ENCODE measurements at places on chromosomes 2 and 18.

DNA sequence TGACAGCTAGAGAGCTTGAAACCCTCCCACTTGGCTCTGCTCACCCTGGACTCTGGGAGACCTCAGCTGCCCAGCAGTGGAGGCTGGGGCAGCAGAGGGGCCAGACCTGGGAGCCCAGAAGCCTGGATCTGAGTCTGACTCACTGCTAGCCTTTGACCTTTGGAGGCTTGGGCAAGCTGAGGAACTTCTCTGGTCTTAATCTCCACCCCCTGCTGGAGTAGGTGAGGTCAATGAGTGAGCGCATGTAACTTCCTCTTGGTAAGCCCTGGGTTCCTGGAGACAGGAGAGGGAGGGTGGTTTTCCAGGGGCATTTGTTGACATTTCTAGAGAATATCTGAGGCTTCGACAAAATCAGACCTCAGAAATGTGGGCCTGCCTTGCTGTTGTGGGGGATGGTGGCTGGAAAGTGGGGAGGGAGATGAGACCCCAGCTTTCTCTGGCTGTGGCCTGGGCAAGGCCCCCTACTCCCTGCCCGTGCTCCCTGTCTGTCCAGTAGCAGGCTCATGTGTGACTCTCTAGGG lies 73.0 kb upstream of the YWHAQ start:
- DNase-seq = peak; percentile 81

- no peak for DNase-seq
Observed at GRCh38 chr2:174493549-174494331, 6.9 kb upstream of the GPR155 start.

GRCh38 chr2:106800976-106801655 lies 84.9 kb downstream of the ST6GAL2 start:
- no peak for DNase-seq

GRCh38 chr2:156704617-156705016 lies 268.4 kb downstream of the GPD2 start:
- no peak for DNase-seq

- no peak for DNase-seq
Observed at GRCh38 chr2:10331702-10332401, 29.1 kb downstream of the HPCAL1 start.

- no peak for DNase-seq
Observed at GRCh38 chr2:121910139-121910538, 154.7 kb downstream of the TSN start.

- DNase-seq = no peak
Observed at GRCh38 chr2:43285987-43286386, 59.6 kb upstream of the ZFP36L2 start.

DNA sequence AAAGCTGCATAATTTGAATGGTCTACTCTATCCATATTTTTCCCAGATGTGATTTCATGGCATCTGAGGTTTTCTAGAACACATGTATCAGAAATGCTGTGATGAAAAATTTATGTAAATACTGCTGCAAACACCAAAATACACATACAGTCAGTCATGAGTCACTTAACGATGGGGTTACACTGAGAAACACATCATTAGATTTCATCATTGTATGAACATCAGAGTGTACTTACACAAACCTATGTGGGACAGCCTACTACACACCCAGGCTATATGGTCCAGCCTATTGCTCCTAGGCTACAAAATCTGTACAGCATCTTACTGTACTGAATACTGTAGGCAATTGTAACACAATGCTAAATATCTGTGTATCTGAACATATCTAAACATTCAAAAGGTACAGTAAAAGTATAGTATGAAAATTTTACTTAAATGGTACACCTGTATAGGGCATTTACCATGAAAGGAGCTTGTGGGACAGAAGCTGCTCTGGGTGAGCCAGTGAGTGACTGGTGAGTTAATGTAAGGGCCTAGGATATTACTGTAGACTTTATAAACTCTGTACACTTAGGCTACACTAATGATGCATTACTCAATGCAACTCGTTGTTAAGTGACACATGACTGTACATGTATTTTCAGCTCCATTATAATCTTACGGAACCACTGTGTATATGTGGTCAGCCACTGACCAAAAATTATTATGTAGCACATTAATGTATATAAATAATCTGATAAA lies 33.5 kb downstream of the PNO1 start:
- DNase-seq = peak; percentile 21

GRCh38 chr2:75540994-75541393 lies 19.7 kb downstream of the EVA1A start:
- no peak for DNase-seq

GRCh38 chr18:79723036-79723435 lies 43.4 kb downstream of the CTDP1 start:
- no peak for DNase-seq

DNA sequence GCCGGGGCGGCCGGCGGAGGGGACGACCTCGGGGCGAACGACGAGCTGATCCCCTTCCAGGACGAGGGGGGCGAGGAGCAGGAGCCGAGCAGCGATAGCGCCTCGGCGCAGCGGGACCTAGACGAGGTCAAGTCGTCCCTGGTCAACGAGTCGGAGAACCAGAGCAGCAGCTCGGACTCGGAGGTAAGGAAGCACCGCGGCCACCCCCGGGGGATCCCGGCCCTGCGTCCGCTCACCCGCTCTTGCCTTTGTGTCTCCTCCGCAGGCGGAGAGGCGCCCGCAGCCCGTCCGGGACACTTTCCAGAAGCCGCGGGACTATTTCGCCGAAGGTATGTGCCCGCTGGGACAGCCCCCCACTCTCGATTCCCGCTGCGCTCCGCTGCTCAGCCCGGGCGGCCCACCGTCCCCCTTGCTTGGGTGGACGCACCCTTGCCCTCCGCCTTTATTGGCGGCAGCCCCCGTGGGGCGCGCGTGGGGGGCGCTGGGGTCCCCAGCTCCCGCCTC lies 611 bp downstream of the TCF7L1 start:
- no peak for DNase-seq

DNA sequence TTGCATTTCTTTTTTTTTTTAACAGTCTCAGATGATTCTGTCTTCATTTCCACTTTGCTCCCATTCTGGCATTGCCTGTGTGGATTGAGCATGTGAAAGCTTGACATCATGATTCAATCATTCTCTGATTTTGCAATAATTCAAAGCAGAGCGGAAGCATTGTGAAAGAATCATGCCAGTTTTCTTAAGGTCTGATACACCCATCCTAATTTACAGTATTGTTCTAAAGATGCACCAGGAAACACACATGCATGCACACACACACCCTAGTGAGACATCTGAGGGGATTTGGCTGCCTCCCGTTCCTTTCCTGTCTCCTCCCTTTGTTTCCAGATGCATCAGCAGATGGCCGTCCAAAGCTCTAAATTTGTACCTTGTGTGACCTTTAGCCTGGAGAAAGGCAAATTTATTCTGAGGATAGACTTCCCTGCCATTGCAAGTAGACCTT lies 97.3 kb downstream of the FMNL2 start:
- DNase-seq = no peak

DNA sequence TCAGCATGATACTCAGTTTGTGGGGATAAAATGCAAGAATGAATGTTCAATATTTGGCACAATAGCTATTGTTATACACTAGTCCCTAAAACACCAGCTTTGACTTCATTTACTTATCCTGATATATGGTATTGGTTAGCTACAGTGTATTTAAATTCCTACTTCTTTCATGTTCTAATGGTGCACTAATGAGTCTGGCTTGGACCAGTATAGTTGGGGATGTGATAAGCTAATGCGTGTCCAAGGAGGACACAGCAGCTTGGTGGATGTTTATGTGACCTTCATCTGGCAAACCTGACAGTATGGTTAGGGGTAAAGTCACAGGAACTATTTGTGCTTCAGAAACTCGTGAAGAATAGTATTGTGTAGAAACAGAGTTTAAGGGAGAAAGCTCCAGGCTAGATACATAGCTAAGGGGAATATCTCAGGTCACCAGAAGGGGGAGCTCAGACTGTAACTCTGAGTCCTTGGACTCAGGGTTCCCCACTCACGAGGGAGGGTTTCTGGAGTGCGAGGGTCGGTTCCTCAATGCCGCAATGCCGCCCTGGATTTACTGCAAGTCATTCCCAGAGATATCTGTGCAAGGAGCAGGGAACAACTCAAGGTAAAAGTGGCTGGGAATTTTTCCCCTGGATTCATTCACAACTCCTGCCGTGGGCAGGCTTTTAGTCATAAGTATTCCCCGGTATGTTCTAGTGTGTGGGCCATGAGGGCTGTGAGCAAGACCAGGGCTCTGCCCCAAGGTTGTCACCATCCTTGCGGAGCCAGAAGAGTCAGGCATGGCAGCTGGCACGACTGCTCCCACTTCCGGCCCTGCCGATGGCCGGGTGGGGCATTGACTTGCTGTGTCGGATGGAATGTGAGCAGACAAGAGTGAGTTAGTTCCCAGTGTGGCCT lies 14.5 kb downstream of the IL1R2 start:
- DNase-seq = no peak

DNA sequence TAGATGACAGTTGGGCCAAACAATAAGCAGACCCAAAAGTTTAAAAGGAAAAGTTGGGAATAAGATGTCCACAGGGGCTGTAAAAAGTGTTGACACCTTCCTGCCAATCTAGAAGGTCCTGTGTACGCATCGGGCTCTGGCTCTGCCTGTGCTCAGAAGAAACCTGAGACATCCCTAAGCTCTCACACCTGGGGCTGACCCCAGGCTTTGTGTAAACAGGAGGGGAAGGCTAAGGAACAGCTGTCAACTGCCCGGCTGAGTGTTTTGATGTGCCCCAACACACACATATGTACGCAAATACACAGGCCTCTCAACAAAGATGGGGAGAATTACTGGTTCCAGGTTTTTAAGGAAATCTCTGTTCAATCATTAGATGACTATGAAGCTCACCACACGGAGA lies 59.5 kb downstream of the TMEM131 start:
- no peak for DNase-seq

GRCh38 chr2:128367601-128368359 lies 49.1 kb upstream of the HS6ST1 start:
- DNase-seq = no peak

DNA sequence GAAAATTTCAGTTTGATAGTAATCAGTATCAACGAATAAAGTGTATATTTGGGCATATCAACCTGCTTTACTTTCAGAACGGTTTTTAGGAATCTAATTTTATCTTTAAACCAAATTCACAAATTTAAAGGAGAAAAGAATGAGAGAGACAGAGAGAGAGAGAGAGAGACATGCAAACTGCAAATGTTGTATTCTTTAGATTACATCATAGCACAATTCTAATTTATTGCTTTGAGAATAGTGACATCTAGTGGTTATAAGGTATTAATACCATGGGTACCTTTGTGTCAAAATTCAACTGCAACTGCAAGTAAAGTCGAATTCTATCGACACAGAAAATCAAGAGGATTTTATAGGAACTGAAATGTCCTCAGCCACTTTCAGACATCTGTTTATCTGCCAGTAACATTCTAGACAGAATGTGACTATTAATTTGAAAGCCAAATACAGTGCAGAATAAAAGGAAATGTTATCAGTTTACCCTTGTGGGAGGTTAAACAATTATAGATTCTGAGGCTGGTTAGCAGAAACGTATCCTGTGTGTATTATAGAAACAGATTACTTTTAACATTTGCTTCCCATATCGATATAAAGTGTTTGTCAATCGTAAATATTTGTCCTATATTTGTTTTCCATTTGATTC lies 529.8 kb upstream of the VRK2 start:
- DNase-seq = no peak

GRCh38 chr2:74221091-74221490 lies 22.7 kb downstream of the MTHFD2 start:
- DNase-seq = no peak

DNA sequence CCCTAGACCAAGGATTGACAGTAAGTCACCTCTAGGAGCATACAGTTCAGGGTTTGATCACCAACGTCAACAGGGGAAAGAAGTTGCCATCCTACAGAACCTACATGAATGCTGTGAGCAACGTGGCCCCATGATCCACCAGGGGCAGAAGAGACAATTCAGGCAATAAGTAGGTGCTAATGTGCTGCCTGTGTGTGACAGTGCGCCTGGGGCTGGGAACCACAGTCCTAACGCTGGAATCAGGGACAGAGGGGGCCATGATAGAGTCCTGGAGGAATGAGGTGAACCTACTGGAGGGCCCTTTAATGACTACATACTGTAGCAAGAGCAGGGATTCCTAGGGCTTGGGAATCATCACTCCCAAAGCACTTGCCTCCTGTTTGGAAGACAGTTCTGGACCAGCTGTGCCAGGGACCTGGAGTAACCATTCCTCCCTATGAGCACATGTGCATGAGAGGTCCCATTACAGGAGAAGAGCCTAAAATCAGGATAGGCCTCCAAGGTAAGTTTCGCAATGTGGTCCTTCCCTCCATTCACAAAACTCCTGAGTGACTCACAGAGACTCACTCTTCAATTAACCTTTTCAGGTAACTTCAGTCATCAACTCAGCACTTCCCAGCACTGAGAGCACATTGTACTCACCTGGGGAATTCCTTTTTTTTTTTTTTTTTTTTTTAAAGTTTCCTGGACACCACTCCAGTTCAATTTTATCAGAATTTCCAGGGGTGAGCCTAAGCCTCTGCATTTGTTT lies 214.0 kb downstream of the TMEM163 start:
- no peak for DNase-seq

GRCh38 chr2:179441551-179441950 lies 176.9 kb upstream of the SESTD1 start:
- DNase-seq = no peak

GRCh38 chr2:70935468-70936164 lies at the start of gene ATP6V1B1:
Gene ATP6V1B1, plus strand, starts transcription at chr2:70935900. Its CDS starts 55 bp downstream, at chr2:70935955.
- no peak for DNase-seq

- DNase-seq = no peak
Observed at GRCh38 chr2:4101936-4102335, 398.6 kb downstream of the DCDC2C start.

DNA sequence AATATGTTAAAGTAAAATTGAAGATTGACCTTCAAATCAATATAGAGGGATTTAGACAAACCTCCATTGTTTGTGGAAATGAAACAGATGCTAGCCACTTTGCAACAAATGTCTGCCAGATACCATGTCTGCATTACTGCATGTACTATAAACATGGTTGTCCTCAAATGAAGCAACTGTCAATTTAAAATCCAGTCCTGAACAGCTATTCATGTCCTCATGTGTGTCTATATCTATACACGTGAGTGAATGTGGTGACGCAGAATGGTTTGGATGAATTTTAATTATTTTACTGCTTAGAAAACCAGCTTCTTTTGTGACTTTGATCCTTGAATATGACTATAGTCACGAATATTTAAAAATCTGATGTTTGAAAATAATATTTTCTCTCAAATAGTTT lies 71.5 kb downstream of the NYAP2 start:
- DNase-seq = no peak

GRCh38 chr18:25976554-25976953 lies 113.9 kb downstream of the SS18 start:
- DNase-seq = no peak
